ENCODE measurements at places on chromosomes 11 and 22.

DNA sequence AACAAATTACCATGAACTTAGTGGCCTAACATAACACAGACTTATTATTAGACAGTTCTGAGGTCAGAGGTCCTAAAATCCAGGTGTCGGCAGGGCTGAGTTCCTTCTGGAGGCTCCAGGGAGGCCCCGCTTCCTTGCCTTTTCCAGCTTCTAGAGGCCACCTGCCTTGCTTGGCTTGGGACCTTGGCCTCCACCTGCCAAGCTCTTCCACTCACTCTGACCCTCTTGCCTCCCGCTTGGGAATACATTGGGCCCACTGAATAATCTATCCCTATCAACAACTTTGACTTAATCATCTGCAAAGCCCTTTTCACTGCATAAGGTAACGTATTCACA, 3.2 kb upstream of the MS4A10 start:
- no peak for DNase-seq

DNA sequence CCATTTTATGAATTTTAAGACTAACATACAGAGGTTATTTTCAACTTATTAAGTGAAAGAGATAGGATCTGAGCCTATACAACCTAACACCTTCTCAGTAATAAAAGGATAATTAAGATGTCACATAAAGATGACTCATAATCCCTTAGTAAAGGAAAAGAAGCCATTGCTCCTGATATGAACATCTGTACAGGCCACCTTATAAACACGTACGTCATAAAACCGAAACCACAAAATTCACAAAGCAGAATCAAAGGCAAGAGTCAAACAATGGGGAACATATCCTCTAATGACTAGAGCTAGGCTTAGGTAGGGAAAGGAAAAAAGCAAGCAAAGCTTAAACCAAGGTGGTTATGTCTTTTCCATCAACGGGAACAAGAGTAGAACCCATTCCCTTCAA, 103.5 kb downstream of the KCNA4 start:
- no peak for DNase-seq

- peak; percentile 63 for DNase-seq
These were observed 12.7 kb downstream of the MAFF start for GRCh38 chr22:38214302-38215056.

GRCh38 chr11:78381865-78382264, 35.8 kb downstream of the GAB2 start:
- DNase-seq = no peak

DNA sequence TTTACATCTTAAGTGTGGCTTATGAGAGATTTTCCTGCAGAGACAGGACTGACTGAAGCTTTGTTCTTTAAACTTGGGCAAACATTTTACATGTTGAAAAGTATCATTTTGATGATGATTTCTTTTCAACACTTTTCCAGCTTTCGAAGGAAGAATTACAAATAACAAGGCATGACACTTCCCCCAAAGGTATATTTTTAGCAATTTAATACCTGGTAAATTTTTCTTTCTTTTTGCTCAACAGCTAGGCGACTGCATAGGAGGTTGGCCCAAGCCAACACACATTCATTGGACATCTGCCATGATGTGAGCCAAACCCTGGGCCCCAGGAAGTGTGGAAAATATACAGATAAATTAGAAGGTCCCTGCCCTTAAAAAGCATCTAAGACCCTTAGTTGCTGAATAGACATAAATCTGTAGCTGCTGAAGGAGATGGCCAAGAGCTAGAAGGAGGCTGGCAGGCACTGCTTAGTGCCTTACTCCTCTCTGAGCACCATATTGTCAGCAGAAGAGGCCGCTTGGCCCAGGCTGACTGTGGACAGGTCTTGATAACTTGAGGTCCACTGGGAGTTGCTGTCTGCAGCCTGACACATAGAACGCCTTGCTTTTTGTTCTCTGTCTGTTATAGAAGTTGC, 53.3 kb upstream of the CD44 start:
- DNase-seq = no peak
